Sigmoid colon (tissue), 7 donors: ENCODE measurements at places on chromosomes 4 and X. TPM values are rescaled to one million over a fixed set of nuclear protein-coding genes. Genes with fewer than 3 reads are reported as not detected.

DNA sequence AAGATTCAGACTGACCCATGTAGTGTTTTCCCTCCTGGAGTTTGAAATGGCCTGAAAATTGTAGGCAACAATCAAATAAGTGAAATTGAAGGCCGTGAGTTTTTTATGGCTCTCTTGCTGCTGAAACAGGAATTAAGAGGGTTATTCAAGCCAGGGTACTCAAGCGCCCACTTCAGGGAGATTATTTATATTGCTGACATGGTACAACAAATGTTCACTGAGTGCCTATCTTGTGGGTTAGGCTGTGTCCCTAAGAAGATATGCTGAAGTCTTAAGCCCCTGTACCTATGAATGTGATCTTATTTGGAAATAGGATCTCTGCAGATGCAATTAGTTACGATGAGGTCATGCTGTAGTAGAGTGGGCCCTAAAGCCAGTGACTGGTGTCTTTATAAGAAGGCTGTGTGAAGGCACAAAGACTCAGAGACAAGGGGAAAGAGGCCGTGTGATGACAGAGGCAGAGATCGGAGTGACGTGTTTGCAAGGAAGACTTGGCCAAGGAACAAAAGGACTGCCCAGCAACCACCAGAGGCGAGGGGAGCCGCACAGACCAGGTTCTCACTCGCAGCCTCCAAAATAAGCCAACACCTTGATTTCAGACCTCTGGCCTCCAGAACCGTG is 72.9 kb downstream of the MED28 start:
- H3K4me1 ChIP-seq = no peaks in the 10 kb centered on the region
- no peaks in the 10 kb centered on the region for H3K36me3 ChIP-seq
- H3K27me3 ChIP-seq = no peaks in the 10 kb centered on the region
- no peak overlapping the region for H3K27ac ChIP-seq
- no peak overlapping the region for H3K4me3 ChIP-seq
- DNase-seq = no peak

- DNase-seq = no peak
- H3K4me1 ChIP-seq = peaks cover 11% of the 10 kb centered on the region
- H3K27ac ChIP-seq = no peak overlapping the region
- no peaks in the 10 kb centered on the region for H3K36me3 ChIP-seq
These were observed 94.1 kb upstream of the GALNT7 start for GRCh38 chr4:173074501-173074946.

GRCh38 chrX:7054219-7055216 is 93.0 kb upstream of the STS start:
- H3K4me1 ChIP-seq = no peaks in the 10 kb centered on the region
- H3K27ac ChIP-seq = no peak overlapping the region
- no peaks in the 10 kb centered on the region for H3K27me3 ChIP-seq
- no peak for DNase-seq
- no peaks in the 10 kb centered on the region for H3K36me3 ChIP-seq

DNA sequence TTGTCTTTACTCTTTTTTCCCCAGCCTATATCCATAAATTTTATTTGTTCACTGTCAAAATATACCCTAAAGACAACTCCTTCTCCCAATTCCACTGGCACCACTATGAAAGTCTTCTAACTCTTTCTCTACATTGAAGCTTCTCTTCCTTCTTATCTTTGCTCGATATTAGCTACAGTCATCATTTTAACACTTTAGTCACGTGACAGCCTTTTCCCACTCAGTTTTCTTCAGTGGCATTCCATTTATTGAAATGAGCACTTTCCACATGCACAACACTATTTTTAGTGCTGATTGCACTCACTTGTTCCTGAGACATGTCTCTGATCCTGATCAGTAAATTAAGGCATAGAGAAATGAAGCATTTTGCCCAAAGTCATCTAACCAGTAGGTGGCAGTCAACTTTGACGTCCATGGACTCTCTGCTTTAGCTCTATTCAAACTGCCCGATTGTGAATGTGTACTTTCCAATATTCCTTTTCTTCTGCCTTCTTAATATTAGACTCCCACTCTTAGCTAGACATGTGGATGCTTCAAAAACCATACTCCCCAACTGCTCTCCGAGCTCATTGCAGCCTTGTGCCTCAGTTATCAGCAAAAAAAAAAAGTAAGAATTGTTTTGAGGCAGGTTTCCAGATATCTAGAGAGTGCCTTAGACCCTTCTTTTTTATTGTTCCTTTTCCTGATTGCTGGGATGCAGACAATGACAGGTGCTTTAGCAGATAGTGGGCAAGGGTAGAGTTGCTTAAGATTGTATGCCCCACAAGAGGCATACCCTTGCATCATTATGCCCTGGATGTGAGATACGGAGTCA is 394.4 kb upstream of the ADGRL3 start:
- H3K36me3 ChIP-seq = no peaks in the 10 kb centered on the region
- no peaks in the 10 kb centered on the region for H3K4me1 ChIP-seq
- DNase-seq = no peak
- no peaks in the 10 kb centered on the region for H3K27me3 ChIP-seq

DNA sequence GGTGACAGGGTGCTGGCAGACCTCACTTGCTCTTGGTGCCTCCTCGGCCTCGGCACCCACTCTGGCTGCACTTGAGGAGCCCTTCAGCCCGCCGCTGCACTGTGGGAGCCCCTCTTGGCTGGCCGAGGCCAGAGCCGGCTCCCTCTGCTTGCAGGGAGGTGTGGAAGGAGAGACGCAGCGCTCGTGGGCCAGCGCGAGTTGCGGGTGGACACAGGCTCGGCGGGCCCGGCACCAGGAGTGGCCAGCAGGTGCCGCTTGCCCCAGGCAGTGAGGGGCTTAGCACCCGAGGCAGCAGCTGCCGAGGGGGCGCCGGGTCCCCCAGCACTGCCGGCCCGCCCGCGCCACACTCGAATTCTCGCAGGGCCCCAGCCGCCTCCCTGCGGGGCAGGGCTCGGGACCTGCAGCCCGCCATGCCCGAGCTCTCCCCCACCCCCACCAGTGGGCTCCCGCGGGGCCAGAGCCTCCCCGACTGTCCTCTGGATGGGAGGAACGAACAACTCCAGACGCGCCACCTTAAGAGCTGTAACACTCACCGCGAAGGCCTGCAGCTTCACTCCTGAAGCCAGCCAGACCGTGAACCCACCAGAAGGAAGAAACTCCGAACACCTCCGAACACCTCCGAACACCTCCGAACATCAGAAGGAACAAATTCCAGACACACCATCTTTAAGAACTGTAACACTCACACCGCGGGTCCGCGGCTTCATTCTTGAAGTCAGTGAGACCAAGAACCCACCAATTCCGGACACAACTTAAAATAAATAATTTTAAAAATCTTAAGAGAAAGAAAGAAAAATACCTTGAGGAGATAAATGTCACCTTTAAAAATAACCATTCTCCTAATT is 311.1 kb upstream of the SLC7A11 start:
- H3K4me1 ChIP-seq = no peaks in the 10 kb centered on the region
- no peak overlapping the region for H3K4me3 ChIP-seq
- H3K36me3 ChIP-seq = no peaks in the 10 kb centered on the region
- no peak for DNase-seq
- no peaks in the 10 kb centered on the region for H3K27me3 ChIP-seq
- H3K27ac ChIP-seq = no peak overlapping the region

DNA sequence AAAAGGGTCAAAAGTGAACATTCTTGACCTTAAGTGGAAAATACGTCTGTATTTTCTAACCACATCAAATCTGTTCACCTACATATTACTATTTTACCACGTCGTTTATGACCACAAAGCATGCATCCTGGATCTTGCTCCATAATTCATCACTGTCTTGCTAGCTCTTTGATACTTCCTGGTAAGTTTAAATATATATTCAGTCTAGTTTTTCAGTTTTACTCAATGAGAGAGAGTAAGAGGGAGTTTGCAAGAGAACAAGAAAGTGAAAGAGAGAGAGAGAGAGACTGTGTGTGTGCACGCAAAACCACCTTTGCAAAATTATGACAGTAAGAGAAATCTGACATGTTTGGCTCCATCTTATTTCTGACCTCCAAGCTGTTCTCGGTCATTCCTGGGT is 173.7 kb upstream of the GALNTL6 start:
- H3K36me3 ChIP-seq = no peaks in the 10 kb centered on the region
- H3K4me1 ChIP-seq = no peaks in the 10 kb centered on the region
- no peak for DNase-seq
- no peak overlapping the region for H3K4me3 ChIP-seq
- H3K27me3 ChIP-seq = no peaks in the 10 kb centered on the region
- no peak overlapping the region for H3K27ac ChIP-seq

DNA sequence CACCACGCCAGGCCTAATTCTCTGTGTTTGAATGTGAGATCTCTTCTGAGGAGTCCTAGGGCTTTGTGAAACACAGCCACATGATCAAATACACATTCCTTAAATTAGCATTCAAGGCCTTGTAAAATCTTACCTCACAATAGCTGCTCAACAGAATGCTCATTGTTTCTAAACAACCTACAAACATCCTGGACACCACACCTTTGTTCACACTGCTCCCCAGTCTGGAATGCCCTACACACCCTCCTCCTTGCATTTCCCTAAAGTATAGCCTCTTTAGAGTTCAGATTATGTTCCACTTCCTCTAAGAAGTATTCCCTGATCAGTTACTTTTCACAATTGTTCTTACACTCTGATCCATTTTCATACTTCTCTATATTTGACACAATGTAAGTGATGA is 110.6 kb downstream of the AGTR2 start:
- H3K27ac ChIP-seq = no peak overlapping the region
- no peaks in the 10 kb centered on the region for H3K27me3 ChIP-seq
- H3K36me3 ChIP-seq = no peaks in the 10 kb centered on the region
- DNase-seq = no peak

DNA sequence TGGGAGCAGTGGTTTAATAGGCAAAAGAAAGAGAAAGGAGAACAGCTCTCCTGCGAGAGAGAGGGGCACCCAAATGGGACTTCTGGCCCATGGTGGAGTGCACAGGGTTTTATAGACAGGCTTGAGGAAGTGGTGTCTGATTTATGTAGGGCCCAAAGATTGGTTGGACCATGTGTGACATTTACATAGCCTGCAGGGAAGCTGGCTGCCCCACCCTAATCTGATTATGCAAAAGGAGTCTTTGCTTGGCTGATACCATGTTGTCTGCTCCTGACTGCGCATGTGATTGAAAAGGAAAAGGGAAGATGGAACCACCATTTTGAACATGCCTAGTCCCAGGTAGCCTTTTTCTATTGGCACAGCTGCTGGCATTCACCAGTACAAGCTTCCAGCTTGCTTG is 100.0 kb upstream of the DIPK2B start:
- H3K4me3 ChIP-seq = no peak overlapping the region
- no peaks in the 10 kb centered on the region for H3K27me3 ChIP-seq
- no peaks in the 10 kb centered on the region for H3K4me1 ChIP-seq
- H3K27ac ChIP-seq = no peak overlapping the region
- no peaks in the 10 kb centered on the region for H3K36me3 ChIP-seq

DNA sequence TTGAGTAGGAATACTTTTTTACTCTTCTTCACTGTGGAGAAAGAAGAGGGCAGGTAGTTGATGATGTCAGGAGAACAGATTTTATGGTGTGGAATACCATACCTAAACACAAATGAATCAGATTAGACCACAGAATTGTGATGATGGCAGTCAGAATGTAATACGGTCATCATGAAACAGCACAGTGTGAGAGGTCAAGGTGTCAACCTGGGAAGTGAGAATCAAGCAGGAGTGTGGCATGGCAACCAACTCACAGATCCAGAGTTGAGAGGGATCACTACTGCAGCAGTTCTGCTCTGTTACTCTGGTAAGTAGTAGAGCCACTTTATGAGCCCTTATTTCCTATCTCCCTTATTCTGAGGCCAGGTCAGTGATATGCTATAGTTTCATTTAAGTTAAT is 27.7 kb downstream of the METTL14 start:
- H3K4me3 ChIP-seq = no peak overlapping the region
- no peak overlapping the region for H3K27ac ChIP-seq
- peaks cover 14% of the 10 kb centered on the region for H3K36me3 ChIP-seq
- H3K4me1 ChIP-seq = no peaks in the 10 kb centered on the region
- H3K27me3 ChIP-seq = no peaks in the 10 kb centered on the region
- DNase-seq = no peak

GRCh38 chrX:100913111-100913510 is 15.6 kb downstream of the XKRX start:
- H3K4me3 ChIP-seq = no peak overlapping the region
- DNase-seq = no peak
- no peaks in the 10 kb centered on the region for H3K36me3 ChIP-seq
- no peak overlapping the region for H3K27ac ChIP-seq
- no peaks in the 10 kb centered on the region for H3K4me1 ChIP-seq

DNA sequence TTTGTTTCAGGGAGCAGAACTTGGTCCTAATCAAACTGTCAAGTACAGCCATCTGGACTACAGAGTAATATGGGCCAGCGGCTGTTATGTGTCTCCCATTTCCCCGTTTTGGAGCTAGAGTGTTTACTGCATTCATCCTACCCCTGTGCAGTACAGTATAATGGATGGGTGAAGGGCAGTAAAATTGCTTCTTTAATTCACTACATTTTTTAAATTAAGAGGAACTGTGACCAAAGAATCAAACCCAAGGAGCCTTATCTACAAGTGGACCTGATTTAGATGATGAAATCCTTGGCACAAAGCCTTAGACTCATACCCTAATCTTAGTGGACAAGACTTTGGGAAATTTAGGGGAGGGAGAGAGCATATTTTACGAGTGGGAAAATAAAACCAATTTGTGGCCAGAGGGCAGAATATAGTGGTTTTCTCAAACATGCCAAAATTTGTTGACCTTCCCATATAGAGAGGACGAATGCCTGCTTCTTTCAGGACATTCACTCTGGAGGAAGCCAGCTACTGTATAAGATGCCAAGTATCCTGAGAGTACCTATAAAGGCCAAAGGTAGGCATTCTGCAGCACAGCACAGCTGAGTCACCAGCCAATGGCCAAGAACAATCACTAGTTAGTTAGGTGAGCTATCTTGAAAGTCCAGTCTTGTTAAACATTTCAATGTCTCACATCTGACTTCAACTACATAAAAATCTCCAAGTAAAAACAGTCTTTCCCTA is 253.8 kb upstream of the KCNIP4 start:
- no peak overlapping the region for H3K27ac ChIP-seq
- no peak overlapping the region for H3K4me3 ChIP-seq
- H3K4me1 ChIP-seq = no peaks in the 10 kb centered on the region
- H3K27me3 ChIP-seq = no peaks in the 10 kb centered on the region
- H3K36me3 ChIP-seq = no peaks in the 10 kb centered on the region
- DNase-seq = no peak

DNA sequence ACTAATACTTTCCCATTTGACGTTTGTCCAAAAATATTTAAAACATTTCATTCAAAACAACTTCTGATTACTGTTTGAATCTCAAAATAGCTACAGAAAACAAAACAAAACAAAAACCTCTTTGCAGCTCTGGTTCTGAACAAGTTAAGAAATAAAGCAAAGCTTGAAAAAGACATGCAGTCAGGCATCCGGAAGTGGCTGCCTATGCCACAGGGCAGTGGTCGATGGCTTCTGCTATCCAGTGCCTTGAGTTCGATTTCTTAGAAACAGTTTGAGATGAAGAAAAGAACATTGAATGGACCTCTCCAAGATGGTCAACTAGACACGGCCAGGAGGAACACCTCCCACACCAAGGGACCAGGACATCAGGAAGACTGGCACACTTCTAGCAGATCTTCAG is 125.3 kb downstream of the SCFD2 start:
- H3K27ac ChIP-seq = no peak overlapping the region
- H3K27me3 ChIP-seq = no peaks in the 10 kb centered on the region
- DNase-seq = no peak

- H3K27me3 ChIP-seq = no peaks in the 10 kb centered on the region
- no peak for DNase-seq
- no peak overlapping the region for H3K4me3 ChIP-seq
- no peaks in the 10 kb centered on the region for H3K4me1 ChIP-seq
- no peak overlapping the region for H3K27ac ChIP-seq
- H3K36me3 ChIP-seq = no peaks in the 10 kb centered on the region
These were observed 209.1 kb upstream of the FAT1 start for GRCh38 chr4:186932631-186933187.

Gene PARM1
- 25.8 TPM for polyA plus RNA-seq

Gene SRPX
- 12.0 TPM for polyA plus RNA-seq

Gene NLGN3
- polyA plus RNA-seq = under 0.01 TPM

Gene NALF2
- polyA plus RNA-seq = 0.54 TPM

Gene NPY2R
- polyA plus RNA-seq = not detected

Gene TCEAL7
- polyA plus RNA-seq = 1.8 TPM

Gene HDX
- polyA plus RNA-seq = 0.77 TPM
